ENCODE measurements at places on chromosomes 6 and 20.

DNA sequence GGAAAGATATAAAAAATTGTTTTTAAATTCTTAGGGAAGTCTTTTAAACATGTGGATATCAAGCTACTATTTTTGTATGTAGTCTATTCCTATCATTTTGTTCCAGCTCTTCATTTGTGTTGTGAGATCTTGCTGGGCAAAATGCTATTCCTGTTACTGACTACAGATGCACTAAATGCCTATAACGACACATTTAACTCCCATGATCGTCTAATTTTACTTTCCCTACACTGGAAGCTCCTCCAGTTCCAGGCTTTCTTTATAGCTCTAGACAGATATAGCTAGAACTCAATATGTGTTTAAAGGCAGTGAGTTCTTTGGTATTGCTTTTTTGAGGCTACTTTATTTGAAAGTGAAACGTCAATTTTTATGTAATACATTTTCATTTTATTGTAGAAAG, 971.5 kb upstream of the CITED2 start:
- DNase-seq: no peak

GRCh38 chr6:169895926-169896761, 144.7 kb downstream of the ERMARD start:
- no peak for DNase-seq

DNA sequence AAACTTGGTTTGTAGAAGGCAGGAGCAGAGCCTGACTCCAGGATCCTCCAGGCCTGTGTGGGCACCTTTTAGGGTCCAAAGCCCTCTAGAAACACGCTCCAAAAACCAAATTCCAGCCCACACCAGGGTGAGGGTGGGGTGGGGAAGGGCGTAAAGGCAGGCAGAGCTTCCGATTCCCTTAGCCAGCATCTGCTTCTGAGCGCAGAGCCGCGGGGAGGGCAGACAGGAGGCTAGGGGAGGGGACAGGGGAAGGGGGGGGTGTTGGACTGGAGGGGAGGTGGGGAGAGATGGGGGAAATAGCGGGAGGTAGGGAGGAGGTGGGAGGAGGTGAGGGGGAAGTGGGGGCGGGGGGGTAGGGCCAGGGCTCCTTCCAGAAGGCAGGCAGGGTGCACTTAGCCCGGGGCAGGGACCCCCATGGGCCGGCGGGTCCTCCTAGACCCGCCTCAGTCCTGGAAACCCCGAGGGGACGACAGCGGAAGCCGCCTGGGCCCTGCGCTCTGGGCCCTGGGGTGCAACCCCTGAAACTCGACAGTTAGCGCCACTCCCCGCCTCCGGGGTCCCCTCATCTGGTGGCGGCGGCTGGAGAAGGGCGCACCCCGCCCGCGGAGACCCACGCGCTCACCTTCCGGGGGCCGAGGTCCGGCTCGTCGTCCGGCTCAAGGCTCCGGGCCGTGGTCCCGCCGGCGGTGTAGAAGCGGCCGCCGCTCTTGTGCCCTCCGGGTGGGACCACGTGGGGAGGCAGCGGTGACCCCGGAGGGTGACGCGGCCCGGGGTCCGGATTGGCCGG, 22.0 kb upstream of the FRMD1 start:
- no peak for DNase-seq

DNA sequence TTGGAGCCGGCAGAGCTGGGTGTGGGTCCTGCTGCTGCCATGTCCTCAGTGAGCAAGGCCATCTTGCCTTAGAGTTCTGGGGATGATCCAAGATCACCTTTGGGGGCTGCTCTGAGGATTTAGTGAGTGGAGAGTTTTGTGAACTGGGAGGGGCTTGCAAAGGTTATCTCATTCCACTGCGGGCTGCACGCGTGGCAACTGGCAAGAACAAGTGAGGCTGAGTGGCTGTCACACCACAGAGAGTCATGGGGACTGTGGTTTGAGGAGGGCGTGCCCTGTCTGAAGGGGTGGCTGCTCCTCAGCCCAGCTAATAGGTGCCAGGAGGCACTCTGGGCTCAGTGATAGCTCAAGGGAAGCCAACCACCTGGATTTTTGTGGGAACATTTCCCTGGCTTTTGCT, 37.6 kb downstream of the TTLL9 start:
- DNase-seq: no peak

GRCh38 chr6:33790379-33790778, 1.4 kb upstream of the LEMD2 start:
- no peak for DNase-seq

- no peak for DNase-seq
Measured at GRCh38 chr6:642805-643204, 14.1 kb downstream of the HUS1B start.

DNA sequence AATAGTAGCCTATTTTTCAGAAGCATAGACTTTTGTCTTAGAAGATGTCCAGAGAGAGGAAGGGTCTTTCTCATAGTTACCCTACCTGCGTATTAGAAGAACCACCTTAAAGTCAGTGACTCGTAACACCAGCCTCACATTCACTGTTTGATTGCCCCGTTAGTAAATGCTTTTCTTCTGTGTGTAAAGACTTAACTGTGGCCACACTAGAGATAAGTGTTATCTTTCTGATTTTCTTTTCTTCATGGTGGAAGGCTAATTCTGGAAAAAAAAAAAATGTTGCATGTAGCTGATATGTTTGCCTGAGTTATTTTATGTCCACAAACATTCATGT, 83.9 kb downstream of the SAMD3 start:
- DNase-seq: no peak

- DNase-seq: no peak
Measured at GRCh38 chr6:31557443-31558317, 10.3 kb downstream of the NFKBIL1 start.

GRCh38 chr6:26163427-26164119, 76.3 kb downstream of the HFE start:
- no peak for DNase-seq

DNA sequence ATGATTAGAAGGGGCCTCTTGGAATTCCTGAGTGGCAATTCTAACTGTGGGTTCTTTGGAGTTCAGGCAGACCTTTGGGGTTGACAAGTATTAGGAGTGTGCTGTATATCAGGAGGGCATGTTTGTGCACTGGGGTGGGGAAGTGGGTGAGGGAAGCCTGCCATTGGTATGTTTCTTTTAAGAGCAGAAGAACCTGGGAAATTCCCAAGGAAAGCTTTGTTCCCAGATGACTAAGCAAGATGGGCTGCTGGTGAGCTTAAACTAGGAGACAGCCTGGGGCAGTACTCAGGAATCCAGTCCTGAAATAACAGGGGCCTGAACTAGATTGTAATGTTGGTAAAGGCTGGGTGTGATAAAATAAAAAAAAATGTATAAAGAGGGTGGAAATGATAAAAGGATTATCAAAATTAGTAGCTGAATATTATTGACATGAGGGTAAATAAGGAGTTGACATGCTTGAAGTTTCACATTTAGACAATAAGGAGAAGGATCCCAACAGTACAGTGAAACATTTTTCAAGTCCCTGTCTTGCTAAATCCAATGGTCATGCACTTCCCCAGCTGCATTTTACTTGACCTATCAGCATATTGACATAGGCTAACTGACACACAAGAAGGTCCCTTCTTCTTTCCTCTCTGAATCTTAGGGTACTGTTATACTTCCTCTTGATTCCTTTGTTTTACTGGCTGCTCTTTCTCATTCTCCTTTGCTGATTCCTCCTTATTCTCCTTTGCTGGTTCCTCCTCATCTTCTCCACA, 18.4 kb upstream of the IFNGR1 start:
- DNase-seq: no peak

DNA sequence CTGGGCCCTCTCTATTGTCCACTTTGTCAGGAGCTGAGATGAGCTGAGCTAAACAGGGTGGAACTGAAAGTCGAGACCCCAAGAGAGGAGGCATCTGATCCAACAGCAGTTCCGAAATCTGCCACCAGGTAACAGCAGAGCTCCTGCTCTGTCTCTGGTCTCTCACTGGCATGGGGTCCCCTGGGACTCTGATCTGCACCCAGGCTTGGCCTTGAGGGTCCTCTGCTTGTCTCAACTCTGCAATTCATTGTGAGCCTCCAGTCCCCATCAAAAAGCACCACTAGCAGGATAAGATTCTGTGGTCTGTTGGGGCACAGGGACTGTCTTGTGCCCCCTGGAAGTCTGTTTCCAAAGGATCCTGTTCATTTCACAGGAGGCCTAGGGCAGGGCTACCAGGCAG, 62.5 kb upstream of the TOP1 start:
- no peak for DNase-seq

GRCh38 chr20:40718982-40719729, 30.1 kb upstream of the MAFB start:
- DNase-seq: no peak

- DNase-seq: no peak
Measured at GRCh38 chr6:142386657-142387056, 84.8 kb downstream of the ADGRG6 start.

DNA sequence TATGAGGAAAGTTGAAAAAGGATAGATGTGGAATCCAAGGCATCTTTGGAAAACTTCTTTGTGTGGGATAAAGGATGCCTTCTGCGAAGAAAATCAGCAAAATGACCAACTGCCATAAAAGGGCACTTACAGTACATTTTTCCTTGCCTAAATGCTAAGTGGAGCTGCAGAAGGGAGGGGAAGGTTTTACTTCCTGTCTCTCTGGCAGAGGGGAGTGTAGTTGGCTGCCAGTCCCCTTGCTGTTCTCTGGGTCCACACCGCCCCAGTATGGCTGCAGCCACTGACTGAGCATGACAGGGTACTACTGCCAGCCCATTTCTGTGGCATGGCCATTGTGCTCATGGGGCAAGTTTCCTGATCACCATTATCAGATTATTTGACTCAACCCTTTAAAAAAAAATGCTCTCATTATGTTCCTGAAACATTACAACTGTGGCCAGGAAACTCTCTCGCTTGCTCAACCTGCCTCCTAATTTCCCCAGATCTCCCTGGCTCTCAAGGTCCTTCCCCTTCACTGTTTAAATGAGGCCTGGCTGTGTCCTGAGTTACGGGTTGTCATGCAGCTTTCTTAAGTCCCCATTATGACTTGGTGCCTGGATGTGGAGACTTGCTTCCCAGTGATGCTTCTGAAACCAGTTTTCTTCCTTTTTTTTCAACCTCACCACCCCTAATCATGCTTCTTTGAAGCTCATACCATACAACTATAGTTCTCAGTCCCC, 34.5 kb upstream of the FAM184A start:
- no peak for DNase-seq

GRCh38 chr6:8579372-8579771, 144.0 kb upstream of the SLC35B3 start:
- DNase-seq: no peak

- no peak for DNase-seq
Measured at GRCh38 chr20:16390991-16391390, 182.3 kb downstream of the KIF16B start.

GRCh38 chr6:166032366-166033200, 135.1 kb downstream of the TBXT start:
- no peak for DNase-seq

GRCh38 chr20:63467294-63468083, 5.0 kb downstream of the KCNQ2 start:
- DNase-seq: no peak

DNA sequence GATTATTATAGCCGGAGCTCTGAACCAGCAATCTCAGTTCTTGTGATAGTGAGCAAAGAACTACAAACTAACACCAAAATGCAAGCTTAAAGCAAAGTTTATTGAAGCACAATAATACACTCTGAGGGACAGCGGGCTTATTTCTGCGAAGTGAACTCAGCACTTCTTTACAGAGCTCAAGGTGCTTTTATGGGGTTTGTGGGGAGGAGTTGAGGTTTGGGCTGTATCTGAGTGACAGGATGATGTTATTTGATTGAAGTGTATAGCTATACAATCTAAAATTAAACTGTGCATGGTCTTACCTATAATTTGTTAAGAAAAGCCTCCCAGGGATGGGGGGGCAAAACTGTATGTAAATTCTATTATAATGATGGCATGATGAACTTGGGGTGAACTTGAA, 1.0 kb upstream of the HFE start:
- DNase-seq: no peak

DNA sequence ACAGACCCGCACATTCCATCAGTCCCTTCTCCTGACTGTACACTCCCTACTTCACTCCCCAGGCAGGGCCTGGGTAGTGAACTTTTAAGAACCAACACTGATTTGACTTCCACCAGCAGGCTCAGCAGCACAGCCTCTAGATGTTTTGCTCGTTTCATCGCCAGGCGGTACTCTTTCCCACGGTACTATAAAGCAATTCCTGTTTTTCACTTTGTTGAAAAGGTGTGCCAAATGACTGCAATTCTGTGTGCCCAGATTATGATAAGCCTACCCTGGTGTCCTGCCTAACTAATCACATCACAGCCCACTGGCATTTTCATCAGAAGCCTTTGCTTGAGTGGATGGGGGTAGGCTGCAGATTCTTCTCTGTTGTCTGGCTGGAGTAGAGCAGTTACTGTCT, 12.9 kb upstream of the WTAP start:
- no peak for DNase-seq

DNA sequence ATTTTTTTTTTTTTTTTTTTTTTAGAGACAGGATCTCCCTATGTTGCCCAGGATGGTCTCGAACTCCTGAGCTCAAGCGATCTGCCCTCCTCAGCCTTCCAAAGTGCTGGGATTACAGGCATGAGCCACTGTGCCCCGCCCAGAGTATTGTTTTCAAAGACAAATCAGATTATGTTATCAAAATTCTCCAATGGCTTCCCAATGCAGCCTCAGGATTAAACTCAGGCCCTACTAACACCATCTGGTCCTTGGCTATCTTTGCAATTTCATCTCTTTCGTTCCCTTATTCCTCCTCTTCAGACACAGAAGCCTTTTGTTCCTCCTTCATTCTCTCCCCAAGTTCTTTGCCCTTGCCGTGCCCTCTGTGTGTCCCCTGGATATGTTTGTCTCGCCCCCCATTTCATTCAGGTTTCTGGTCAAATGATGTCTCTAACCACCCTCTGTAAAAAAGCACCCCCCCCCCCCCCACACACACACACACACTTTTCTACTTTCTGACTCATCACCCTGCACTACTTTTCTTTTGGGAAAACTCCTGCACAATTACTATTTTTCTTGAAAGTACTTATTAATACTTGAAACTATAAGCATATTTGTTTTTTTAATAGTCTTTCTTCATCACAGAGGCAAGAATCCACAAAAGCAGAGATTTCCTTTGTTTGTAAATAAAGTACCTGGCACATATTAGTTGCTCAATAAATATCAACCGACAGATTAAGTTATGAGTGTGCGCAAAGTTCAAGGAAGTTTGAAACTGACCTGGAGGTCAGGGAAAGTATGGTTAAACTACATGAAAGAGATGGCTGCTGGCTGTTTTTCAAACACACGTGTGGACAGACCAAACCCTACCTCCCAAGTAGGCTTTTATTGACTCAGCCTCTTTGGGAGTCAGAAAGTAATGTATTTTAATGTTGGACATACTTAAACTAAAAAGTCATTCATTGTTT, 16.7 kb downstream of the BTN1A1 start:
- DNase-seq: no peak

DNA sequence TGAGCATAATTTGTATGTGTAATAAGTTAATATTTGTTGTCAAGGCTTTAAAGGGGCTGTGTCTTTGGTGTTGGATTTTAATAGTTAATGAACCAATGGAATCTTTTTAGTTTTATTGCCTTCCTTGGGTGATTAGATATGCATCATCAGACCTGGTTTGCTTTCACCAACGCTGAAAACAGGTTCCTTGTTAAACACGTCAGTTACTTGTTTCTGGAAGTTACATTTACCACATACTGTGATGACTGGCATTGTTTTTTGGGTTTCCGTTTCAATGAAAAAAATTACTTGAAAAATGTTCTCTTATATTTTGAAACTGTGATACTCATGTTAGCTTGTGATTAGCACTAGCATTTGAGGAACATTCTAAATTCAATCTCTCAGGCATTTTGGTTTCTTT, 58.6 kb upstream of the RNF144B start:
- DNase-seq: no peak

GRCh38 chr6:92125681-92126080, 1293.7 kb downstream of the EPHA7 start:
- DNase-seq: no peak

- DNase-seq: no peak
Measured at GRCh38 chr6:168546151-168546550, 105.2 kb downstream of the SMOC2 start.

Data from stimulated activated CD8-positive, alpha-beta memory T cell treated with anti-CD3 and anti-CD28 coated beads, Interleukin-4, amount 100 ng/mL, for 1 hour (primary cell).